Suprapubic skin (tissue), 4 donors: ENCODE measurements at places on chromosomes 11 and 22. TPM values are rescaled to one million over a fixed set of nuclear protein-coding genes. Genes with fewer than 3 reads are reported as not detected.

DNA sequence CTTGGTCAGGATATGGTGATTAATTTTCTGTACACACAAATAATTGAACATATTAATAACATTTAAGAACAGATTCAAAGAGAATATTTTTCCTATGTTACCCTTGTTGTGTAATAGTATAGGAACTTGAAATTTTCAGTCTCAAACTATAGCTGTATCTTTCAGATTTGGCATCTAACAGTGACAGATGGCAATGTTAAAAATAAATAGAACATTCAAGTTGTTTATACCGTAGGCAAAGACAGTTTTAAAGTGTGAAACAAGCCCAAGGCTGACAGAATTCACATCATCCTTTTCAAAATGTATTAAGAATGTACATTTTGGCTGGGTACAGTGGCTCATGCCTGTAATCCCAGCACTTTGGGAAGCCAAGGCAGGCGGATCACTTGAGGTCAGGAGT lies 92.6 kb upstream of the TP53AIP1 start:
- no peak for DNase-seq

GRCh38 chr11:84886344-84886743 lies 740.8 kb downstream of the DLG2 start:
- no peak for DNase-seq

DNA sequence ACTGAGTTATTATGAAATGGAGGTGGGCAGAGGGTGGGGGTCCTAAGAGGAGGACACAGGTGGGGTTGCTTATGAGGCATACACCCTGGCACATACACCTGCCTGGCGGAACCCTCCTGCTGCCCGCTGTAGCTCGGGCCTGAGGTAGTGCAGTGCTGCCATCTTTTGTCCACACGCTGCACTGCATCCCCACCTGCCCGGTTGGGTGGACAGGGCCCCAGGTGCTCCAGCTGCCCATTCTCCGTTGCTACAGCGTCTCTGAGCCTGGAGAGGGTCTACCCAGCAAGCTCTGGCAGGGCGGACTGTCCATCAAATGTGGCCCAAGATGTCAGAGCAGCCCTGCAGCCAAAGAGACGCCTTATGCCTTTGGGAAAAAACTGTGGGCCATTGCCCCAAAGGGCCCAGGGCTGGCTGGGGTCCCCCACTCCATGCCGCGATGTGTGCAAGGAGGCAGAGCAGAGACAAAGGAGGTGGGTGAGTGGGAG lies 131.2 kb downstream of the BUD13 start:
- no peak for DNase-seq

DNA sequence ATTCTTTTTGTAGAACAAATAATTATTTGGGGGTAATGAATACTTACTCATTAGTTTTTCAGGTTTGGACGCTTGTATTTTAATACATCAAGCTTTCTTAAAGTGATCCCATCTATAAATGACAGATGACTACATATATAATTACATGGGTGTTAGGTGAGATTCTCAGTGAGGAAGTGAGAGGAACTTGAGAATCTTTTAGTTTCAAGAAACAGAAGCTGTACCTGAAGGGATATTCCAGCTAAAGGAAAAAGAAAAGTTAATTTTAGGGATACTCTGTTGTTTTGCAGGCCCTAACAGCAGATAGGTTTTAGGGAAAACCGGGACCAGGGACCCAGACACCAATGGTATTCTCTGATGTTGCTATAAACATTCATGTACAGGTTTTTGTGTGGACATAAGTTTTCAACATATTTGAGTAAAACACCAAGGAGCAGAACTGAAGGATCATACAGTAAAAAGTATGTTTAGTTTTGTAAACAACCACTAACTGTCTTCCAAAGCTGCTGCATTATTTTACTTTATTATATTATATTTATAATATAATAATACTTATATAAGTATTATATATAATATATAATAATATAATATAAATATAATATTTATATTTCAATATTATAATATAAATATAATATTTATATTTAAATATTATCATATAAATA lies 24.1 kb upstream of the PHOX2A start:
- no peak for DNase-seq

DNA sequence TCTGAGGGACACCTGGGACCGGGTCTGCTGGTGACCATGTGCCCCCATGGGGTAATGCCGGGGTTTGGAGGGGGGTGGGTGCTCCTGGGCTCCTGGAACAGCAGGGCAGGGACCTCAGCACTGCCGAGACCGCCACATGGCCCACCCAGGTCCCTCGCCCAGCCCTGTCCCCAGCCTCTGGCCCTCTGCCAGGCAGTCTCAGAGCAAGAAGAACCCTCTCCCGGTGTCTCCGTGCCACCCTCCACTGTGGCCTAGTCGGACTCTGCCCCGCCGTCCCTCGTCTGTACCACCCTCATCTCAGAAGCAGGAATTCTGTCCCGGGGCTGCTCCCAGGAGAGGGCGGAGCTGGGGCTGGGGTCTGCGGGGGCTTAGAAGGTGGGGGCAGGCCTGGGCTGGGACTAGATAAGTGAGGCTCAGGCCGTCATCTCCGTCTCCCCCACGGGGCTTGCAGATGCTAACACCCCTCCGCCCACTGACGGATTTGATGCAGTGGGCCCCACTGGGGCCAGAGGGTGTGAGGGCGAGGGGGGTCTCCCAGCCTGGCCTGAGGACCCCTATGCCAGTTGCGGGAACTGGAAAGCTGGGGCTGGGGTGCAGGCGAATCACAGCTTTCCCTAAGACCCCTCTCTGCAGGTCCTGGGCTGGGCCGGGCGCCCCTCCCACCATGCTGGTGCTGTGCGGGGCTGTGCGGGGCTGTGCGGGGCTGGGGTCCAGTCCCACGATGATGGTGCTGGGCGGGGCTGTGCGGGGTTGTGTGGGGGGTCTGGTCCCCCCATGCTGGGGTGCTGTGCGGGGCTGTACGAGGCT lies 1.1 kb downstream of the MUC5AC start:
- peak; percentile 55 for DNase-seq

RAB3IL1 gene
- total RNA-seq = 2.6 TPM

DNA sequence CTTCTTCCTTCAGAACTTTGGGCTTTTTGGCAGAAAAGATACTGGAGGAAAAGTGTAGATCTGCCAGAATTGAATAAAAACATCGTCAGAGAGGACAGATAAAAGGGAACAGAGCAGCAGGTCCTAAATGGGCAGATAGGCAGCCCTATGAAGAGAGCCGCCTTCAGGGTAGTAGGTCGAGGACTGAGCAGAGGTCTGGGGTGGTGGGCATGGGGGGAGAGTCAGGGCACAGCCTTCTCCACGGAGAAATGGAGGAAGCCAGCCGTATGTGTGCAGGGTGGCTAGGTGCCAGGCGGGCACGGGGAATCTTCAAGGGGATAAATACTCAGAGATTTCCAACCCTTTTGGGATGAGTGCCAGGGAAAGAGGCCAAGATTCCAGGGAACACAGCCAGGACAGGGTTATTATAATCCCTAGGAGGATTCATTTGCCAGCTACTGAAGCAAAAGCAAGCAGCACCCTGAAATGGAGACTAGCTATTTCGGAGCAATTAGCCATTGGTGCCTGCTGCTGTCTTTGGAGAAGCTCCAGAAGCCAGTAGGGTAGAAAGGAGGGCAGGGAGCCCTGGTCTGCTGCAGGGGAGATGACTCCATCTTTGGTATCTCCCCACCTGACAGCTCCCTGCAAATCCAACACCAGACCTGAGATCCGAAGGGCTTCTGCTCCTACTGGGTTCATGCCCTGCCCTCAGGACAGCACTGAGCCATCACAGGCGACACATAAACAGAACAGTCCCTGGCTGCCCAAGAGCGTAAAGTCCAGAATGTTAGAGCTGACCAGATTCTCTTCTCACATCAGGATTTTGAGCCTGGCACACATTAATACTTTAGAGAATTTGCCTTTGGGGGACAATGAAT lies 174.5 kb upstream of the NTM start:
- no peak for DNase-seq

GRCh38 chr22:42176255-42176915 lies 45.8 kb upstream of the CYP2D6 start:
- no peak for DNase-seq
